Right lobe of liver (tissue), 6 donors: ENCODE measurements at places on chromosomes 6 and 20. TPM values are rescaled to one million over a fixed set of nuclear protein-coding genes. Genes with fewer than 3 reads are reported as not detected.

GRCh38 chr6:138609801-138610430, 110.6 kb upstream of the NHSL1 start:
- no peak for DNase-seq
- H3K27me3 ChIP-seq, result no peaks in the 10 kb centered on the region
- no peak overlapping the region for H3K4me3 ChIP-seq
- H3K4me1 ChIP-seq, result no peaks in the 10 kb centered on the region
- no peaks in the 10 kb centered on the region for H3K36me3 ChIP-seq
- no peak overlapping the region for H3K27ac ChIP-seq

DNA sequence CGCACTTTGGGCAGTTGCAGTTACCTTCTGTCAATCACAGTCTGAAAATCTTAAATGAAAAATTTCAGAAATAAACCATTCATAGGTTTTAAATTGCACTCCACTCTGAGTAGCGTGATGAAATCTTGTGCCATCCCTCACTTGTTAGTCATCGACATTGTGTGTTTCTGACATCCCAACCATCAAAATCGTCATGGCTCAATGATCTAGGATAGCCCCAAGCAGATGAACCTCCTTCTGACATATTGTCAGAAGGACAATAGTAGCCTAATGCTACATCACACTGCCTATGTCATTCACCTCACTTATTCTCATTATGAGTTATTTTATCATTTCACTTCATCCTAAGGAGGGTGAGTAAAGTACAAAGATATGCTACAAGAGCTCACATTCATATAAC, 284.8 kb downstream of the PTPRK start:
- no peaks in the 10 kb centered on the region for H3K36me3 ChIP-seq
- no peak overlapping the region for H3K27ac ChIP-seq
- no peaks in the 10 kb centered on the region for H3K27me3 ChIP-seq
- H3K4me3 ChIP-seq, result no peak overlapping the region
- no peaks in the 10 kb centered on the region for H3K4me1 ChIP-seq

DNA sequence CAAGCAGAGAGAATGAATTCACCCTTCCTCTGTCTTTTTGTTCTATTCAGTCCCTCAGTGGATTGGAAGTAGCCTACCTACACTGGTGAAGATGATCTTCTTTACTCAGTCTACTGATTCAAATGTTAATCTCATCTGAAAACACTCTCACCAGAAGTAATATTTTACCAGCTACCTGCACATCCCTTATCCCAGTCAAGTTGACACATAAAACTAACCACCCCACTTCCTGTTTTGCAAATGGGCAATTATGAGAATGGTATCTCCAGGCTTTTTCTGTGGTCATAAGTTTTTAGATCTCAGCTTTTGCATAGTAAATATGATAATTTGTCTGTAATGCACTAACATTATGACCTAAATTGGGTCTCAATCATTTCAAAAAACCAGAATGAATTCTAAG, 228.8 kb upstream of the ECI2 start:
- H3K4me3 ChIP-seq, result no peak overlapping the region
- H3K36me3 ChIP-seq, result no peaks in the 10 kb centered on the region

HTR1E gene
- total RNA-seq, result not detected

TPD52L2 gene
- 25.4 TPM for total RNA-seq

- H3K4me3 ChIP-seq, result peak within 1 kb of the TSS; percentile 38
- no peak for DNase-seq
- H3K27ac ChIP-seq, result no peak within 1 kb of the TSS
- H3K27me3 ChIP-seq, result no peaks in the 10 kb centered on the region
Observed at GRCh38 chr20:3071610-3072529, at the start of gene OXT. Gene OXT (plus strand): TSS chr20:3071620. CDS start chr20:3071656, 36 bp downstream.

IPCEF1 gene
- 1.3 TPM for total RNA-seq

DNA sequence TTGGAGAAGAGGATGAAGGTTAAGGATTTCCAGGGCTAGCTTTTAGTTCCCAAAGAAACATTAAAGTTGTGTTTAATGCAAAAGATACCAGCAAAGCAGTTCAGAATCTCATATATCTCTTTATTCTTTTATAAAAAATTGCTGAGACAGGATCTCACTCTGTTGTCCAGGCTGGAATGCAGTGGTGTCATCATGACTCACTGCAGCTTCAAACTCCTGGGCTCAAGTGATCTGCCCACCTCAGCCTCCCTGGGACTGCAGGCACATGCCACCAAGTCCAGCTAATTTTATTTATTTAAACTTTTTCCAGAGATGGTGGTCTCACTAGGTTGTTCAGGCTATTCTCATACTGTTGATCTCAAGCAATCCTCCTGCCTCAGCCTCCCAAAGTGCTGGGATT, 41.1 kb upstream of the CAP2 start:
- no peaks in the 10 kb centered on the region for H3K4me1 ChIP-seq
- H3K4me3 ChIP-seq, result no peak overlapping the region
- no peak overlapping the region for H3K27ac ChIP-seq
- no peak for DNase-seq

SPO11 gene
- not detected for total RNA-seq

- no peak for DNase-seq
- H3K36me3 ChIP-seq, result peaks cover 7% of the 10 kb centered on the region
- no peak overlapping the region for H3K27ac ChIP-seq
- no peaks in the 10 kb centered on the region for H3K27me3 ChIP-seq
- H3K4me3 ChIP-seq, result no peak overlapping the region
Observed at GRCh38 chr6:152170702-152171667, 363.5 kb downstream of the ESR1 start.

- no peak overlapping the region for H3K4me3 ChIP-seq
- no peaks in the 10 kb centered on the region for H3K27me3 ChIP-seq
- H3K36me3 ChIP-seq, result no peaks in the 10 kb centered on the region
- no peak for DNase-seq
Observed at GRCh38 chr20:2807019-2807418, 6.6 kb upstream of the CPXM1 start.

GRCh38 chr6:159427771-159428170, 258.6 kb downstream of the FNDC1 start:
- no peaks in the 10 kb centered on the region for H3K36me3 ChIP-seq
- H3K4me1 ChIP-seq, result no peaks in the 10 kb centered on the region
- no peak overlapping the region for H3K27ac ChIP-seq

- H3K4me3 ChIP-seq, result no peak overlapping the region
- no peak overlapping the region for H3K27ac ChIP-seq
- peaks cover 29% of the 10 kb centered on the region for H3K4me1 ChIP-seq
- no peak for DNase-seq
- peaks cover 71% of the 10 kb centered on the region for H3K36me3 ChIP-seq
Observed at GRCh38 chr20:44426879-44427790, 48.5 kb upstream of the TTPAL start.

ZDHHC14 gene
- 7.5 TPM for total RNA-seq

GRCh38 chr20:32918296-32918695, 59.6 kb downstream of the EFCAB8 start:
- no peak overlapping the region for H3K27ac ChIP-seq
- no peaks in the 10 kb centered on the region for H3K36me3 ChIP-seq
- H3K4me1 ChIP-seq, result no peaks in the 10 kb centered on the region
- no peak for DNase-seq
- no peaks in the 10 kb centered on the region for H3K27me3 ChIP-seq

DNA sequence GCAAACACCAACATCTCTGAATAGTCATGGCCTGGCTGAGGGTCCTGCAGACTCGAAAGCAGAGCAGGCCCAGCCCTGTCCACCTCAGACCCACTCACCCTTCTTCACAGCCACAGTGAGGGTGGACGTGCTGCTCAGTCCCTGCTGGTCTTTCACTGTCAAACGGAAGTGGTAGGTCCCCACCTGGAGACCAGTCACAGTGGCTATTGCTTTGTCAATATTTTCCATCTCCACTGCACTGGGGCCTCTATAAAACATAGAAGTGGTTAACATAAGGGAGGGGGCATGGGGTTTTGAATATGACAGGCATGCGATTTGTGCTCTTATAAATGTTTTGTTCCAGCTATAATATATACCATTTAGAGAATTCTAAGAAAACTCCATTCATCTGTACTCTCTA, 73.9 kb downstream of the ALDH5A1 start:
- no peak for DNase-seq
- H3K4me3 ChIP-seq, result no peak overlapping the region

- H3K4me3 ChIP-seq, result no peak overlapping the region
- no peaks in the 10 kb centered on the region for H3K27me3 ChIP-seq
- no peak overlapping the region for H3K27ac ChIP-seq
- H3K4me1 ChIP-seq, result no peaks in the 10 kb centered on the region
- no peak for DNase-seq
Observed at GRCh38 chr6:109498936-109499335, 15.9 kb upstream of the ZBTB24 start.

TSHZ2 gene
- 18.3 TPM for total RNA-seq

DNA sequence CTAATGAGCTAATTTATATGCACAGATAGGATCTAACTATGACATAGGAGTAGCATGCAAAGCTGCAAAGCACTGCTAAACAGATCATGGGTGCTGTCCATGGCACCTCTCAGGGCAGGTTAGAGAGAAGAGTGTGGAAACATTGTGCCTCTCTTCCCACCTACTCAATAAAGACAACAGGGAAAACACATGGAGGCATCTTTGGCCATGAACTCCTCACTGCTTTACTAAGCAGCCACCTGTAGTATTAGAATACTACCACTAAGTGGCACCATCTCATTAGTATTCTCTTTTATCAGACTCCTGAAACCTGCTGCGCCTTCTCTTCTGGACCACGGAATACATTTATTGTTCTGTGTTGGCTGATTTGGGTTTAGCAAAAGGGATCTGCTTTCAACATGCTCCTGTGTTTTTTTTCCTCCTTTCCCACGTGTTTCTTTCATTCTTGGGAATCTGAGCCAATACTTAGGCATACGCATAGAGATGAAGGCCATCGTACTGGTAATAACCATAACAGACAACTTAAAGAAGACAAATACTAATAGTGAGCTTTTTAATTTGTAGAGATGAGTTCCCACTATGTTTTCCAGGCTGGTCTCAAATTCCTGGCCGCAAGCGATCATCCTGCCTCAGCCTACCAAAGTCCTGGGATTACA, 9.4 kb upstream of the HDDC2 start:
- no peak for DNase-seq
- H3K4me3 ChIP-seq, result no peak overlapping the region
- H3K36me3 ChIP-seq, result no peaks in the 10 kb centered on the region
- peak overlapping the region; percentile 55 for H3K27ac ChIP-seq
- H3K27me3 ChIP-seq, result no peaks in the 10 kb centered on the region

EYS gene
- 1.3 TPM for total RNA-seq

- peak; percentile 23 for DNase-seq
- no peaks in the 10 kb centered on the region for H3K36me3 ChIP-seq
- no peaks in the 10 kb centered on the region for H3K4me1 ChIP-seq
- H3K27me3 ChIP-seq, result no peaks in the 10 kb centered on the region
Observed at GRCh38 chr6:43738877-43739641, 31.0 kb upstream of the VEGFA start.

DNA sequence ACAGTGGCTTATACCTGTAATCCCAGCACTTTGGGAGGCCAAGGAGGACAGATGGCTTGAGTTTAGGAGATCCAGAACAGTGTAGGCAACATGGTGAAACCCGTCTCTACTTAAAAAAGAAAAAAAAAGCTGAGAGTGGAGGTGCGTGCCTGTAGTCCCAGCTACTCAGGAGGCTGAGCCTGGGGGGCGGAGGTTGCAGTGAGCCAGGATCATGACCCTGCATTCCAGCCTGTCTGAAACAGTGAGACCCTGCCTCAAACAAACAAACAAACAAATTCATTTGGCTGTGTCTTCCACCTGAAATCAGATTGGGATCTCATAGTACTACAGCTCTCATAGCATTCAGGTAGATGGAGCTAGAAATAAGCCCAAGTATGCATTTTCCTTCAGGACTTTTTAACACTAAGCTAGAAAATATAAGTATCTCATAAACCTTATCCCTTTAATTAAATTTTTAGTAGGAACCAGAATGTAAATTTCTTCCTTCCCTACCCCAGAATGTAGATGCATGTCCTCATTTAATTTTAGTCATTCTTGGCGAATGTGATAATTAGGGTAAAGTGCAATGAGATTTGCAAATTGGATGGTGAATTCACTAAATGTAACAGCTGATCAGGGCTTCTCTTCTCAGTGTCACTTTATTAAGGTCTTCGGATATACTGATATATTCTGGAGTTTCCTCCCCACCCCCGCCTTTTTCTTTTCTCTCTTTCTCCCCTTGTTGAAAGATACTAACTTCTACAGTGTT, 190.4 kb downstream of the CDKAL1 start:
- no peak overlapping the region for H3K4me3 ChIP-seq
- no peak overlapping the region for H3K27ac ChIP-seq
- DNase-seq, result no peak
- no peaks in the 10 kb centered on the region for H3K27me3 ChIP-seq

DNA sequence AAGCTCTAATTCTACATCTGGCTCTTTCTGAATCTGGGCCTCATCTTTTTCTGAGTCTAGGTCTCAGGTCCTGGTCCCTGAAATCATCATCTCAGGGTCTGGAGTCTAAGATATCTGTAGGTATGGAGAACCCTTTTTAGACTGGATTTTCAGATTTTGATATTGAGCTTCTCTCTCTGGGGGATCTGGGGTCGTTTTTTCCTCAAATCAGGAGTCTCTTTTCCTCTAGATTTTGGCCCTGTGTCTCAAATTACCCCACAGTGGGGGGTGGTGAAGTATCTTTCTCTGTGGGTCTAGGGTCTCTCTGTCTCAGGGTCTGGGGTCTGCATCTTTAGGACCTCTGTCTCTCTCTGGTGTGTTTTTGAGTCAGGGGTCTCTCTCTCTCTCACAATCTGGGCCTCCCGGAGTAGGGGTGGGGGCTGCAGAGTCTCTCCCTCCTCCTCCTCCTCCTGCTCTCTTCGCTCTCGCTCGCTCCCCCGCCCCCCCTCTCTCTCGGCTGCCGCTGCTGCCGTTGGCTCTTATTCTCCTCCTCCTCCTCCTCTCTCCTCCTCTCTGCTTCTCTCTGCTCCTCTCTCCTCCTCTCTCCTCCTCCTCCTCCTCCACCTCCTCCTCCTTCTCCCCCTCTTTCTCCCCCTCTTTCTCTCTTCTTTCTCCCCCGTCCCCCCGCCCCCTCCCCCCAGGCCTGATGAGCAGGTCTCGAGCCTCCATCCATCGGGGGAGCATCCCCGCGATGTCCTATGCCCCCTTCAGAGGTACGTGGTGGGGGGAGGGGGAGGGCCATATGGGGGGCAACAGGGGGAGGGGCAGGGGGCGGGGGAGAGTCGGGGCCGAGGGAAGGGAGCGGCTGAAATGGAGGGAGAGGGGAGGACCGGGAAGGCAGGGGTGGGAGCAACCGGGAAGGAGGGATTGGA, at the start of gene SYNGAP1:
SYNGAP1 (plus strand) TSS at position 486 of the 911 bp plus-strand sequence; CDS start at position 686, 200 bp downstream.
- no peak within 1 kb of the TSS for H3K4me3 ChIP-seq
- H3K27me3 ChIP-seq, result no peaks in the 10 kb centered on the region
- H3K36me3 ChIP-seq, result peaks cover 5% of the 10 kb centered on the region
- peaks cover 13% of the 10 kb centered on the region for H3K4me1 ChIP-seq
- H3K27ac ChIP-seq, result peak within 1 kb of the TSS; percentile 90

SMLR1 gene
- total RNA-seq, result 23.7 TPM

GRCh38 chr20:12535316-12535715, 473.5 kb upstream of the SPTLC3 start:
- H3K27ac ChIP-seq, result no peak overlapping the region
- H3K4me3 ChIP-seq, result no peak overlapping the region
- H3K27me3 ChIP-seq, result no peaks in the 10 kb centered on the region
- DNase-seq, result no peak

- no peak overlapping the region for H3K27ac ChIP-seq
- DNase-seq, result no peak
- no peaks in the 10 kb centered on the region for H3K36me3 ChIP-seq
- no peak overlapping the region for H3K4me3 ChIP-seq
- H3K4me1 ChIP-seq, result no peaks in the 10 kb centered on the region
Observed at GRCh38 chr6:149347067-149347466, 29.6 kb downstream of the TAB2 start.

VNN1 gene
- 364 TPM for total RNA-seq

- H3K27me3 ChIP-seq, result no peaks in the 10 kb centered on the region
- peak; percentile 55 for DNase-seq
- peak overlapping the region; percentile 49 for H3K27ac ChIP-seq
- H3K4me1 ChIP-seq, result no peaks in the 10 kb centered on the region
Observed at GRCh38 chr20:53163486-53163885, 191.3 kb downstream of the TSHZ2 start.
